Sigmoid colon (tissue), 7 donors: ENCODE measurements at places on chromosomes 5 and 9.

DNA sequence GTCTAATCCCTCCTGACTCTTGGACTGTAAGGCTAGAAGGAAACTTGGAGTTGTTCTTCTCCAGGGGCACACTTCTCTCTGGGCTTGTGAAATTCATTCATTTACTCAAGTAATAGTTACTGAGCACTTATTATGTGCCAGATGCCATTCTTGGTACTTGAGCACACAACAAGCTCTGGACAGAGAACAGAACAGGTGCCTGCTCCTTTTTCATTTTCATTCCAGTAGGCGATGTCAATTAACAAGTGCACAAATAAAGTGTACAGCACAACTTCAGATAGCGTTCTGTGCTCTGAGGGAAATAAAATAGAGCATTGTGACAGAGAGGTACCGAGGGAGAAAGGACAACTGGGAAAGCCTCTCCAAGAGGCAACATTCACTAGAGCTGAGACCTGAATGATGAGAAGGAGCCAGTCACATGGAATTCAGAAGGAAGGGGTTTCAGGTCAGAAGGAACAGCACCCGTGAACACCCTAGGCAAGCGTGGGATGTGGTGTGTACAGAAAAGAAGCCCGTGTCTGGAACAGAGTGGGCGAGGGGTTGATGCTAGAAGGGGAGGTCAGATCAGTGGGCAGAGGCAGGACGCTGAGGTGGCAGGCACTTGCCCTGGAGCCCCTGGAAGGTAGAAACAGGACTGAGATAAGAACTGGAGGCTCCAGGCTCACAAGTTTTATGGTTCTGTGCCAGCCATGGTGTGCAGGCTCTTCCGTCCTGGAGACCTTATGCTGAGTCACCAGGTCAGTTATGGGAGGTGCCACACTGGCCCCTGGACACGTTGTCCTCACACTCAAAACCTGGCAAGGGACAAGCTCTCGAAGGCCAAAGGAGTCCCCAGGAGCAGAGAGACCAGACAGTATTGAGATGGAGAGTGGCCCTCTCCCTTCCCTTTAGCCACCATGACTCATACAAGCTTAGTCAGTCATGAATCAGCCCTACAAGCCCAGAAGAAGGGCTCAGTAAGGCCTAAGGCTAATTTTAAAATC lies 7.2 kb upstream of the ABLIM3 start:
- peak overlapping the region; percentile 29 for H3K27ac ChIP-seq
- no peaks in the 10 kb centered on the region for H3K27me3 ChIP-seq
- no peaks in the 10 kb centered on the region for H3K4me1 ChIP-seq
- no peak for DNase-seq
- no peak overlapping the region for H3K4me3 ChIP-seq
- H3K36me3 ChIP-seq, result no peaks in the 10 kb centered on the region

GRCh38 chr9:127878001-127878651 lies 651 bp upstream of the AK1 start:
- peak overlapping the region; percentile 74 for H3K4me3 ChIP-seq
- peaks cover 52% of the 10 kb centered on the region for H3K4me1 ChIP-seq
- peak overlapping the region; percentile 87 for H3K27ac ChIP-seq
- DNase-seq, result peak; percentile 64

GRCh38 chr9:87597710-87598443 lies 100.2 kb downstream of the DAPK1 start:
- no peaks in the 10 kb centered on the region for H3K27me3 ChIP-seq
- H3K4me3 ChIP-seq, result no peak overlapping the region
- H3K4me1 ChIP-seq, result no peaks in the 10 kb centered on the region
- DNase-seq, result no peak

DNA sequence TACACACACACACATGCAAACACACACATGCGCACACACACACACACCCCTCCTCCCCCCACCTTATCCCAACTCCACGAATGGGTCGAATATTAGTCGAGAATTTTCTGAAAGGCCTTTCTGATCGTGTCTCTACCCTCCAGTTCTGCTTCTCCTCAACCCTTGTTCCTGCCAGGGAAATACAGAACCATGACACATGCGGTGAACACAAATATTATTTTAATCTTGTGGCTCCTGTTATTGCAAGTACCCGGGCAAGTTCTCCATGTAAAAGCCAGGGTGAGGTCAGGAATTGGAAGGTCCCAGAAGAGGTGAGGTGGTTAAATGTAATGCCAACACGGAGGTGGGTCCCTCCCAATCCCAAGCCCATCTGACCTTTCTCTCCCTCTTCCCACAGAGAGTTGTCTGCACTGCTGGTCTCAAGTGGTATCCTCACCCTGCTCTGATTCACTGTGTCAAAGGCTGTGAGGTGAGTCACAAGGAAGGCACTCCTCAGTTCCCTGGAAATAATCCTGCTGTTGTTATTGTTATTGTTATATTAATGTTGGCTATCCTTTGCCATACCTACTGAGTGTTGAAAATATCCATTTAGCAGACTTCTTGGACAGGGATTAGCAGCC lies 223.7 kb downstream of the PAPPA start:
- DNase-seq, result no peak
- H3K4me3 ChIP-seq, result no peak overlapping the region
- no peak overlapping the region for H3K27ac ChIP-seq
- H3K27me3 ChIP-seq, result no peaks in the 10 kb centered on the region
- H3K4me1 ChIP-seq, result peaks cover 3% of the 10 kb centered on the region
- no peaks in the 10 kb centered on the region for H3K36me3 ChIP-seq

DNA sequence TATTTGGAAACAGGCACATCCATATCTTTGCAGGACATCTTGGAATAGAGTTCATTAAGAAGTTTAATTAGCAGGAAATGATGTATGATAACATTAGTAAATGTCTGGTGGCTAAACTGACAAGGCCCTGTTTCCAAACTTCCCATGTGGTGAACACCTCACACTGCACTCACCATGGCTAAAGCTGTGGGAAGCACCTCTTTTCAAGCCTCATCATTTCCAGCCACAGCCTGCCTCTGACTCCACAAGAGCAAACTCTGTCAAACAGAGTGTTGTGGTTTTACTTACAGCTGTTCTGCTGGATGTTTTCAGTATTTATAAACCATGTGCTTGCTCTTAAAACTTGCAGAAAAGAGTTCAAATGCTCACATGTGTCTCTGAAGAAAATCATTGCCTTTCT lies 14.9 kb upstream of the NDUFB6 start:
- no peaks in the 10 kb centered on the region for H3K36me3 ChIP-seq
- no peaks in the 10 kb centered on the region for H3K27me3 ChIP-seq
- DNase-seq, result no peak
- no peak overlapping the region for H3K27ac ChIP-seq

- H3K27me3 ChIP-seq, result no peaks in the 10 kb centered on the region
- no peak overlapping the region for H3K4me3 ChIP-seq
- H3K36me3 ChIP-seq, result no peaks in the 10 kb centered on the region
- no peak for DNase-seq
Observed at GRCh38 chr9:77589046-77589795, 58.9 kb downstream of the GNA14 start.

DNA sequence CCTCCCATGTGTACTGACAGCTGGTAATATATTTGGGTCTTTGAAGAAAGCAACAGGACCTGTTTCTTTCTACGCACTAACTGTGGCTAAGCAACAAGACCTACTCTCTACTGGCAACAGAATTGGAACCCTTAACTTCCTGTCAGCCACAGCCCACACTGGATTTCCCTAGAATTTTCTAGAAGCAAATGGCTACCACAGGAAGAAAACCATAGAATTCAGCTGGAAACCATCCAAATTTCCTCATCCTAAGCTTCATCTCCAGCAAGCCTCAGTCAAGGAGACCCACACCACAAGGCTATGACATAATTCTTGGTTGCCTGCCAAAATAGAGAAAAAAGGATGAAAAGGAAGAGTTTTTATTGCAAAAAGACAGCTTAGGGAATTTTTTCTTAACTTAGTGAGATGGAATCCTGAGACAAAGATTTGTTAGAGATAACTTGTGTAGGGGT lies 171.8 kb upstream of the TNC start:
- H3K4me1 ChIP-seq, result peaks cover 16% of the 10 kb centered on the region
- DNase-seq, result no peak
- no peak overlapping the region for H3K27ac ChIP-seq
- no peaks in the 10 kb centered on the region for H3K36me3 ChIP-seq
- H3K4me3 ChIP-seq, result no peak overlapping the region

- DNase-seq, result no peak
- H3K27me3 ChIP-seq, result no peaks in the 10 kb centered on the region
- no peak overlapping the region for H3K27ac ChIP-seq
- H3K4me1 ChIP-seq, result no peaks in the 10 kb centered on the region
- H3K36me3 ChIP-seq, result no peaks in the 10 kb centered on the region
Observed at GRCh38 chr5:152532714-152533113, 127.6 kb upstream of the NMUR2 start.

DNA sequence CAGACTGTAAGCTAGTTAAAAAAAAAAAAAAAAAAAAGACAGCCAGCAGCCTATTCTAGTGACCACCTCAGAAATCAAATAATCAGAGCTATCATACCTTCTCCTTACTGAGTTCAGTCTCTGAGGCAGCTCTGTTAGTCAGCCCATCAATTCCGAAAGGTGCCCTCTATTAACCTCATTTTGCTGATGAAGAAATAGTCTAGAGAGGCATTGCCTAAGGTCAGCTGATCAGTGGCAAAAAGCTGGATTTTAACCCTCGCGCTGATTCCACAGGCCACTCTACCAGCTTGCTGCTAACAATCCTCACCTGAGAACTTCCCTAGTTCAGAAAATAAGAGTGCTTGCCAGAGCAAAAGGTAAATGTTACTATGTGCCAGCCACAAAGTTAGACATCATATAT lies 172.0 kb downstream of the DENND1A start:
- H3K4me3 ChIP-seq, result no peak overlapping the region
- peaks cover 36% of the 10 kb centered on the region for H3K4me1 ChIP-seq
- DNase-seq, result no peak
- no peaks in the 10 kb centered on the region for H3K36me3 ChIP-seq
- no peaks in the 10 kb centered on the region for H3K27me3 ChIP-seq
- H3K27ac ChIP-seq, result no peak overlapping the region

DNA sequence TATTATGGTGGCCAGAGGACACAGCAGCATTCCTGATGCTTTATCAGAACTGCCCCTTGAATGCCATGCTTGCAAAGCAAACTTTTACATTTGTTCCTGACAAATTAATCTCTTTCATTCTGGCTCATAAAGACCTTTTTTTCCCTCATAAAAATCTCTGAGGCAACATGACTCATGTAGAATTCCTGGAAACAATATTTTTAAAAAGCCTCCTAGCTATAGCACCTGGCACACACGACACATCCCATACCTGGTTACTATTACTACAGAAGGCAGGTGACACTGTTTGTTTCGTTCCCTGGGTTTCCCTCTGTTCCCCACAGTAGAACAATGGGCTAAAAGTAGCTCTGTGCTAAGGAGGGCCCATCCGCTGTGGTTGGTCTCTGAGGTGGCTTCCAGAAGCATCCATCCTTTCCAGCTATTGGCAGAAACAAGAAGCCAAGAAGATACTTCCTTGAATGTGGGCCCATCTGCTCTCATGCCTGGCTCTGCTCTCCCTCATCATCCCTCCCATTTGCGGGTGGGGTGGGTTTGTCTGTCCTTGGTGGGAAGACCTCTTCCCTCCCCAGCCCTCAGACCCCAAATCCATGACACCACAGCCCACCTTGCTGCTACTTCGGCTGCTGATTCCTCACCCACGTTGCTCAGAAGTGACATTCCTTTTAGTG lies 59.1 kb downstream of the GALNT12 start:
- H3K27ac ChIP-seq, result peak overlapping the region; percentile 65
- H3K4me3 ChIP-seq, result no peak overlapping the region

DNA sequence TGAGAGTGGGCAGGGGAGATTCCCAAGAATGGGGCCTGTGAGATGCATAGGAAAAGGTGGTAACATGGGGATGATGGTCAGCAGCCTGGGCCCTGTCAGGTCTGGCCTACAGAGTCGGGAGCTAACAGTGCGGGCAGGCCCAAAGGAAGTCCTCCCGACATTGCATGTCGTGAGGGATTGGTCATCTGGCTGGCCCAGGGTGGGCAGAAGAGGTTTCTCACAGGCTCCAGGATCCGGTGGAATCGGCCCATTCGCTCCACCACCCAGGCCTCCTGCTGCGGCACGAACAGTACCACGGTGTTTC lies 514 bp downstream of the STOML2 start:
- H3K27me3 ChIP-seq, result no peaks in the 10 kb centered on the region
- peaks cover 37% of the 10 kb centered on the region for H3K36me3 ChIP-seq
- no peak for DNase-seq
- peaks cover 28% of the 10 kb centered on the region for H3K4me1 ChIP-seq

GRCh38 chr5:89168766-89169165 lies 285.8 kb upstream of the MEF2C start:
- no peak for DNase-seq
- no peaks in the 10 kb centered on the region for H3K36me3 ChIP-seq
- H3K4me3 ChIP-seq, result no peak overlapping the region
- H3K27ac ChIP-seq, result no peak overlapping the region
- H3K4me1 ChIP-seq, result no peaks in the 10 kb centered on the region

DNA sequence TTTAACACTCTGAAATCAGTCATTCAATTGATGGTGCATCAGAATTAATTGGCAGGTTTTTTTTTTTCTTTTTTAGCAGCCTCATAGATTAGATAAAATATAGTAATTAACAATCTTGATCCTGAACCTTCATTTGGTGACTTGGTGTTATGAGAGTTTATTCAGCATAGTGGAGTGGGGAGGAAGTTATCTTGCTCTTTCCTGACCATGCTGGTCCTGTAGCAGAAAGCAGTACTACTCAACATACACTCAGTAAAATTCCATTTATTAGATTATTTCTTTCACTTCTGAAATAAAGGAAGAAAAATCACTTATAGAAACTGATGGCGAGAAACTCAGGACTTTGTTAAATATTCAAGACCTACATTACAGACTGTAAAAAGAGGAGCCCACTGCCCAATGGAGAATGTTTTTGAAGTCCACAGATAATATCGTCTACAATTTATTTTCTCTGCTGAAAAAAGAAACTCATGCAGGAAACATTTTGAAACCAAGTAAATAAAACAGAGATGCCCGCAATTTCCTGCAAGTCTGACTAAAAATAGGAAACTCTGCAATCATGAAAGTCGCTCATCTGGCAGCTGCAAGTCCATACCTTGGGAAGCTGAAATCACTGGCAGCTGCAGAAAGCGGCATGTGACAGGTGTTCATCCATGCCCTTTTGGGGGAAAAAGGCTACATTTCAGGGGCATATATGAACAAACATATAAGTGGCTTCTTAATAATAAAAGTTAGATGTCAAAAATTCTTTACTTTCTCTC lies 233.2 kb upstream of the RFX3 start:
- no peak overlapping the region for H3K4me3 ChIP-seq
- no peak for DNase-seq
- no peaks in the 10 kb centered on the region for H3K27me3 ChIP-seq
- H3K4me1 ChIP-seq, result no peaks in the 10 kb centered on the region
- H3K36me3 ChIP-seq, result no peaks in the 10 kb centered on the region

DNA sequence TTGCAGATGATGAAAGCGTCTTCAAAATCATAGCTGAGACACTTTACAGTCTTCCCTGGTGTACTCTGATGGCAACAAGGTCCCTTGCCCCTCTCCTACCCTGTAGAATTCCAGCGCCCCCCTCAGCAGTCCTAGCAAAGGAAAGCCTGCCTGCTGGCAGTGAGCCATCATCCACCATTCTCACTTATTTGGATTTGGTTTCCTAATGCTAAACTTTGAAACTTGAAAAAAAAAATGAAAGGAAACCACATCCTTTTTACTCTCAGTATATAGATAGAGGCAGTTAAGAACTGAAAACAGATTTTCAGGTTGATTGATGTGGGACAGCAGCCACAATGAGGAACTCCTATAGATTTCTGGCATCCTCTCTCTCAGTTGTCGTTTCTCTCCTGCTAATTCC lies at the start of gene GZMA:
Gene GZMA (plus strand): TSS at position 299 of the 400 bp plus-strand sequence. CDS start 37 bp downstream, at position 336.
- H3K27me3 ChIP-seq, result no peaks in the 10 kb centered on the region
- DNase-seq, result no peak
- H3K36me3 ChIP-seq, result no peaks in the 10 kb centered on the region
- no peaks in the 10 kb centered on the region for H3K4me1 ChIP-seq
- H3K4me3 ChIP-seq, result no peak within 1 kb of the TSS
